ENCODE measurements at places on chromosomes 2 and 18.

- no peak for DNase-seq
Measured at GRCh38 chr18:32469190-32469651, 1.5 kb downstream of the GAREM1 start.

DNA sequence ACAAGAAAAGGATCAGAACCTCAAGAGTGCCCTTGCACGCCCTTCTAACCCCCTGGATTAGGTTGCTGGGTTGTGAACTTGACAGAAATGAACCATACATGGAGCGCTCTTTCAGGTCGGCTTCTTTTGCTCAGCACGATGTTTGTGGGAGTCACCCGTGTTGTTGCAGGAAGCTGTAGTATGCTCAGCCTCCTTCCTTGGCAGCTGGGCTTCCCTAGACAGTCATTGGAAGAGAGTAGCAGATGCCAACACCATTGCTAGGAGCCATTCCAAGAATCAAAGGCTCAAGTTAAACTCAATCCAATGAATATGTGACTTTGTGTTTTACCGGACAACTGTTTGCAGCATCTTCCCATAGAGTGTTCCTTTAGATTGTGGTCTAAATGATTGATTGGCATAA is 47.0 kb downstream of the RAB12 start:
- no peak for DNase-seq

GRCh38 chr2:226890286-226890685 is 54.4 kb downstream of the RHBDD1 start:
- DNase-seq: no peak

- DNase-seq: peak; percentile 60
Measured at GRCh38 chr2:64325852-64326577, 127.9 kb upstream of the LGALSL start.

GRCh38 chr2:40242315-40242714 is 209.6 kb downstream of the SLC8A1 start:
- no peak for DNase-seq

DNA sequence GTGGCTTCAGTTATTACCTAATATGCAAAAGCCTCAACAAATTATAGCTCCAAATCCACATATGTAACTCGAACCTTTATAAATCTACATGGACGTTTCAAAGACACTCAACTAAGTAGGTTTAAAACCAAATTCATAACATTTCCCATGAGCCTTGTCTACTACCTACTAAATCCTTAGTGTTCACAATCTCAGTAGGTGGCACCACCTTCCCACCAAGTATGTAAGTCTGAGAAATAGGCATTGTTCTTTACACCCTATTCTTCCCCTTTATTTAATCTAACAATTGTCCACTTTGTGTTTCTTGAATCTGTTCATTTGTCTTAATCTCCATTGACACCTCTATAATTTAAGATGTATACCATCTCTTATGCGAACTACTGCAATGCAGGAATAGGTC is 4.6 kb downstream of the PIGN start:
- no peak for DNase-seq

- DNase-seq: no peak
Measured at GRCh38 chr2:127169066-127169660, 50.9 kb downstream of the CYP27C1 start.

DNA sequence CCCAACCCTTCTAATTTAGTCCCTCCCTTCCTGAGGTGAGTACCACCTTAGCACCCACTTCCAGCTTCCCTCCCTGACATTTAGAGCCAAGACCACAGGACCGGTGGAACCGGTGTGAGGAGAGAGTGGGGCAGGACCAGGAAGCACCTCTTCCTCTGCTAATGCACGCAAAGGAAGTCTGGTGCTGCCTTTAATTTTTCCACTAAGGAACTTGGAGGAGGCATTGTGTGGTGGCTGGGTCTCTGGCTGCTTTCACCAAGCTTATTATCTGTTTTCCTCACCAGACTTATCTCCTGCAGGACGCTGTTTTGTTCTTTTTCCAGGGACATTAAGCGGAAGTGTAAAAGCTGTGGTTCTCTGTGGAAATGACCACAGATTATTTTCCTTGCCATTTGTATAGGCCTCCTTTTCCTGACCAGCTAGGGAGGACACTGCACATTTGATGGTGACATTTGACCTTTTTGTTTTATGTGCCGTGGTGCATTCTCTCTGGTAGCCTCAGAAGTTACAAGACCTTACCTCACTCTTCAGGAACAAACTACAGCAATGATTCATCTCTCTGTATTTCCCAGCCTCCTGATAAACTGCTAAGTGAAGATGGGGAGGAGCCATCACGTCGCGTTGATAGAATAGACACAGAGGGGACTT is 39.8 kb upstream of the SPTBN1 start:
- DNase-seq: no peak

- DNase-seq: no peak
Measured at GRCh38 chr2:117519721-117520120, 294.8 kb upstream of the DDX18 start.

DNA sequence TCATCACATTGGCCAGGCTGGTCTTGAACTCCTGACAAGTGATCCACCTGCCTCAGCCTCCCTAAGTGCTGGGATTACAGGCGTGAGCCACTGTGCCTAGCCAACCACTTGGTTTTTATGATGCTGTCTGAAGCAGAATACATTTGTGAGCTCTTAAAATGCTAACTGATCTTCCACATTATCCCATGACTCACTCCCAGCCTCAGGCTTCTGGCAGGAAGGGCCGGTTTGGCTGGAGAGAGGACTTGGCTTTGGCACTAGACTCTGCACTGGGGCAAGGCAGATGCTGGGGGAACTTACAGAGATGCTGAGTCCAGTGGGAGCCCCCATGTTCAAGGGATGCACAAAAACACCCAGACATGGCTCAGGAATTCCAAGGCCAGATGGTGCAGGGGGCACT is 40.5 kb upstream of the SH3BP4 start:
- DNase-seq: no peak

GRCh38 chr2:213016166-213016983 is 135.0 kb downstream of the IKZF2 start:
- DNase-seq: no peak

DNA sequence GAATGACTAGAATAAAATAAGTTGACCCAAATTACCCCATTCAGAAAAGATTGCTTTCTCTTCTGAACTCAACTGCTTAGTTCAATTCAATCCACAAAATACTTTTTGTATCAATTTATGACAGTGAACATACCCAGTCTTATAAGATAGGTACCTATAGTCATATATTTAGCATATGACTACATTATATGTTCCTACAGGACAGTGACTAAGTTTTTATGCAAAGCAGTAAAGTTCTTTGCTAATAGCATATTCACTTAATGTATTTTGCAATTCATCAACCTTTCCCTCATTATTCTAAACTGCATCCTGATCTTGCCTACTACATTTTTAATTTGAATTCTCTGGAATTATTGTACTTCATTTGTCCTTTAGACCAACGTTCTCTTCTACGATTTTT is 30.3 kb upstream of the C2orf15 start:
- no peak for DNase-seq

DNA sequence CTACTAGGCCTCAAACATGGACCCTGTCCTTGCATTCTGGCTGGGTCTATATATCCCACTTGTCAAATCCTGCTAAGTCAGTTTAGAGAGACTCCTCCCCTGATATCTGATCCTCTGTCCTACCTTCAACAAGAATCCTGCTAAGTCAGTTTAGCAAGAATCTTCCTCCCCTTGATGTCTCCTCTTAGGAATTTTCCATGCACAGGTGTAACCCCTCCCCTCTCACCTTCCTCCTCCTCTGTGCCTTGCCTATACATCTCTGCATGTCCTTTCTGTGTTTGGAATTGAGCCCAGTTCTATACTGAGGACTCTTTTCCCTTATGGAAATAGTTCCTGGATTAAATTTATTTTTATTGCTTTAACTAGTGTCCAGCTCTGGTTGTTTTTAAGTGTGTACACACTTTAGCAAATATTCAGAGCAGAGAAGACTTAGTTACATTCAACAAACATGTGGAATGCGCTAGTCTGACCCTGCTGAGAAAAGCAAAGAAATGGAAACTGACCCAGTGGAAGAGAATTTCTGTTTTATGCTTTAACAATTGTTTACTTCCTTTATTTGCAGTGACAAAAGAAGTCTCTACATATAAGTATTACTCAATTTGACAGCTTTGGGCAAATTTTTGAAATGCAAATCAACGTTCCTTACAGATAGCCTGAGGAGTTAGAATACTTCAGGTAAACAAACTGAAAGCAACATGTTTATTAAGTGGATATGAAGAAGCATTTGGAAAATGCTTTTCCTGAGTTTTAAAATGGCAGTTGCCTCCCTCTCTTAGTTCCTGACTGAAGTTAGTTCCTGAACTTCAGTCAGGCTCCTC is 80.6 kb downstream of the RIT2 start:
- no peak for DNase-seq

GRCh38 chr2:9982248-9982647 is 30.8 kb downstream of the GRHL1 start:
- DNase-seq: no peak

DNA sequence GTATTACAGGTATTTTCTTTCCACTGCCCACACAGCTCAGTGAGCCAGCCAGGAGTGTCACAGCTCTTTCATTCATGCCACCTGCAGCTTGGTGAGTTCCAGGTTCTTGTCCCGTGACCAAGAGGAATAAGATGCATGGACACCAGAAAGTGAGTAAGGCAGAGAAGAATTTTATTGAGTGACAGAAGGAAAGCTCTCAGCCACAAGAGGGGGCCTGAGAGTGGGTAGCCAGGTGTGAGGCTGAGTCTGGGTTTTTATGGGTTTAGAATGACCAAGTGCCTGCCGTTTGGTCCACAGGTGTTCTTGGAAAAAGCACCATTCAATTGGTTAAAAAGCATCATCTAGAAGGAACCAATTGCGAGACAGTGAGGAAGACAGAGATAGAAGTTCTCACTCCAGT is 1097.1 kb upstream of the SLC39A10 start:
- DNase-seq: no peak

DNA sequence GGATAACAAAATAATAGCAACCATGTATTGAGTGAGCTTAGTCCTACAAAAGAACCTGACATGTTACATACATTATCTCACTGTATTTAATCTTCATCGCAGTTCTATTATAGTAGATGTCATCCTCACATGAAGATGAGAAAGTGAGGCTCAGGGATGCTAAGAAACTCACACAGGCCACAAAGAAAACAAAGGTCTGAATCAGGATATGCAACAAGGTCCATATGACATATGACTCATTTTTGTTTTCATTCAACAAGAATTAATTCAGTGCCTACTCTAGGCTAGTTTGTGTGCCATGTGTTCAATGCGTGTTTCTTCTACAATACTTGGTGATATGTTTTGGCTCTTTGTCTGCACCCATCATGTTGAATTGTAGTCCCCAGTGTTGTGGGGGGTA is 219.7 kb upstream of the EPHA4 start:
- DNase-seq: no peak

GRCh38 chr2:189363559-189363958 is 77.7 kb upstream of the WDR75 start:
- DNase-seq: no peak

DNA sequence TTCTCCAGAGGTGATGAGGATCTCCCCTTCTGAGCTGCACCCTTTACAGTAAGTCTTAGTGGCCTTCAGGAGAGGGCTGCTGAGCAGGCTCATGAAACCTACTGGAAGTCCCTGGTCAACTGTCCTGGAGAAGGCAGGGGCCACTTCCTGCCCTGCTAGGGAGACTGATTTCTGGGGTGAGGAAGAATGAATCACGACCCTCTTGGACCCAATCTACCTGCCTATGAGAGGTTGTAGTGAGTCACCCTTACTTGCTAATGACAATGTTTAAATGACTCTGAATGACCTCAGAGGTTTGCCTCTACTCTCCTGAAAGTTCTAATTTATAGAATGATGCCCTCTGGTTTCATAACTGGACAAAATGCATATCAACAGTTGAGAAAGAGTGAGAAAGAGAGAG is 79.4 kb upstream of the FAM136A start:
- no peak for DNase-seq

DNA sequence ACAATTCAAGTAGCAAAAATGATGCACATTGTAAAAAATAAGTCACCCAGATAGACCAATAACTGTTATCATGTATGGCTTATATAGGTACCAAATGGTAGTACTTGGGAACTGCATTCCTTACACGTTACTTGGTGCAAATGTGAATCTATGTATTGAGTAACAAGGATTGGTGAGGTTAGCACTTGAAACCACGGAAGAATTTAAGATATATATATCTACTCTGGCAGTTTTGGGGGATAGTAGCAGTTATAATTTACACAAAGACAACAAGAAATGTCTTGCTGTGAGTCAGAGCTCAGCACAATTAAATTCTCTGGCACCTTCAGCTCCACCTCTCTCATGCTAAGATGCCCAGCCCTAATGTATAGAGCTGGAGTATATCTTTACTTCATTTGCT is 359.4 kb upstream of the RAB12 start:
- DNase-seq: no peak

DNA sequence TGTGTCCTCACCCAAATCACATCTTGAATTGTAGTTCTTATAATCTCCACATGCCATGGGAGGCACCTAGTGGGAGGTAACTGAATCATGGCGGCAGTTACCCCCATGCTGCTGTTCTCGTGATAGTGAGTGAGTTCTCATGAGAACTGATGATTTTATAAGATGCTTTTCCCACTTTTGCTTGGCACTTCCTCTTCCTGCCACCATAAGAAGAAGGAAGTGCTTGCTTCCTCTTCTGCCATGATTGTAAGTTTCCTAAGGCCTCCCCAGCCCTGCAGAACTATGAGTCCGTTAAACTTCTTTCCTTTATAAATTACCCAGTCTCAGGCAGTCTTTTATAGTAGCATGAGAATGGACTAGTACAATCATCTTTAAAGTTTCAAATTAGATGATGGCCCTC is 902.4 kb upstream of the PIK3C3 start:
- DNase-seq: no peak

GRCh38 chr2:173680574-173680973 is 284.6 kb downstream of the SP3 start:
- no peak for DNase-seq

GRCh38 chr2:120389036-120389391 is 43.1 kb downstream of the INHBB start:
- no peak for DNase-seq

DNA sequence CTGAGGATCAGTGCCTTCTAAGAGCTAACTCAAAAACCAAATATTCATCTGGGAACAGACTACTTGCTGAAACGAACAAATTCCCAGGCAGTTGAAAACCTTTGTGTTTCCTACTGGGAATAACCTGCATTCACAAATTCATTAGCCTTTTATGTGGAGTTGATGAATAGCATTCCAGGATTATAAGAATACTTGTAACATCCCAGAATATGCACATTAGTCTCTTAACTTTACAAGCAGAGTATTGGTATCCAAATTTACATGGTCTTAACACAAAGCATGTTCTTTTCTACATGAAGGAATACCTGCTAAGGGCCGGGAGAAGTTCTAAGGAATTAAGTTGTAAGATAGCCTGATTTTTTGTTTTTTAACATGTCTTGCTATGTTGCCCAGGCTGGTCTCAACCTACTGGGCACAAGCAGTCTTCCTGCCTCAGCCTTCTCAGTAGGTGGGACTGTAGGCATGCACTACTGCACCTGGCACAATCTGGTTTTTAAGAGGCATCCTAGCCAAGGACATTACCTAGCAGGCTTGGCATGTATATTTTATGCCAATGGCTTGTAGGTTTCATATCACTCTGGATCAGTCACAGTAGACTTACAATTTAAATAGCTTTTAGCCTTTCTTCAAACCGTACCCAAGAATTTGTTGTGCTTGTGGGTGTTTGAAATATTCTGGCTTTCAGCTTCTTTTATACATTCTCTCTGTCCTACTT is 50.7 kb downstream of the MGAT5 start:
- no peak for DNase-seq

GRCh38 chr2:193907561-193907960 is 1712.8 kb upstream of the TMEFF2 start:
- no peak for DNase-seq

- DNase-seq: no peak
Measured at GRCh38 chr2:95296880-95297487, at the start of gene KCNIP3. KCNIP3 (plus strand) TSS chr2:95297347; CDS start chr2:95297439, 92 bp downstream.

GRCh38 chr2:201433394-201433995 is 17.8 kb downstream of the TRAK2 start:
- no peak for DNase-seq
